ENCODE measurements at places on chromosomes 6 and 20.

- no peak for DNase-seq
Measured at GRCh38 chr20:51958099-51959065, 156.1 kb upstream of the SALL4 start.

DNA sequence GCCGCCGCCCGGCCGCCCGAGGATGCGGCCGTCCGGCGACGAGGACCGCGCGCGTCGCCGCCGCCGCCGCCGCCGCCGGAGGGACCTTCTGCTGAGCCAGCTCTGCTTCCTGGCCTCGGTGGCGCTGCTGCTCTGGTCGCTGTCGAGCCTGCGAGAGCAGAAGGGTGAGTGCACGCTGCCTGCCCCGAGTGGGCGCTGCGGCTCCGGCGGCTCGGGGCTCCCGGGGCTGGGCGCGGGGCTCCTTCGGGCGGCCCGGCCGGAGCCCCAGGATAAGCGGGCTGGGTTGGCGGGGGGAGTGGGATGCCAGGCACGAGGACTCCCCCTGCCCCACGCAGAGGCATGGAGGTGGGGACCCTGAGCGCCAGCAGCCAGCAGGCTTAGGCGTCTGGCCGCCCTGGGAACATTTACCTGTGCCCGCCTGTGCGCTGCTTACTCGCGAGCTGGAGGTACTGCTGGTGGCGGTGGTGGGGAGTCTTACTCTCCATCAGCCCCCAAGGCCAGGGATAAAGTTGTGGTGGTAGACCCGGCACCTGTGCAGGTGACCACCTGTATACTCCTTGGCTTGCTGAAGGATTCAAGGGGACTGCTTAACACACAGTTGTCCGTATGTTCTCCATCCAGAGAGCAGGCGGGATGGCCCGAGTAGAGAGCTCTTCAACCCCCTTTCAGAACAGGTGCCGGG is 520 bp downstream of the SLC24A3 start:
- DNase-seq, result no peak

DNA sequence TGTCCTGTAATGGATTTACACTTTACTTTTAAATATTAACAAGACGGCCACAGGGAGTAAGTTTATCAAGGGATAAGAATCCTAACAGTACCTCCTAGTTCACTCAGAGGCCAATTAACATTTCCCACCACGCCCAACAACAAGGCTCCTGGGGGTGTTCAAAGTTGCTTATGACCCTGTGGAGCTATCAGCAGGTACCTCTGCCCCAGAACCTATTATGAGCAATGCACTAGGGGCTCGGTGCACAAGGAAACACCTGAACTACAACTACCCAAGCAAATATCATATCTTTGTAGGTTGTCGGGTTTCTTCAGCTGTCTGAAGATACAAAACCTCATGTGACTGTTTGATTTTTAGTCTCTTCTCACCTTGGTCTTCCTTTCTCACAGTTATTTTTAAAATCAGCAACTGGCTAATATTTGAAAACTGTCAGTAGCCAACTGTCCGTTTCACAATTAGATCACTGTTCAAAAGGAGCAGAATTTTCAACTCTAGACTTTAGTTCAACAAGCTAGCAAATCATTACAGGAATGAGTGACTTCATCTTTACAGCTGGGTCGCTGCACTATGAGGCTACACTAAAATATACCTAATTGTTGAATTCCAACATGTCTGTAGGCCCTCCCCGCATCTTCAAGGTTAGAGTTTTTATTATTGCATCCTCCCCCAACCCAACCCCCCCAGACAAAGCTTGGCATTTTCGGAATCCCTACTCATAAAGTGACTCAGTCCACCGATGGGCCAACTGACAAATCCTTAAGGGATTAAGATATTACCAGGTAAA is 38.1 kb downstream of the B4GALT5 start:
- DNase-seq, result no peak

- DNase-seq, result no peak
Measured at GRCh38 chr6:164763788-164764187, 545.6 kb downstream of the C6orf118 start.

- DNase-seq, result no peak
Measured at GRCh38 chr20:24818056-24818455, 131.0 kb upstream of the CST7 start.

DNA sequence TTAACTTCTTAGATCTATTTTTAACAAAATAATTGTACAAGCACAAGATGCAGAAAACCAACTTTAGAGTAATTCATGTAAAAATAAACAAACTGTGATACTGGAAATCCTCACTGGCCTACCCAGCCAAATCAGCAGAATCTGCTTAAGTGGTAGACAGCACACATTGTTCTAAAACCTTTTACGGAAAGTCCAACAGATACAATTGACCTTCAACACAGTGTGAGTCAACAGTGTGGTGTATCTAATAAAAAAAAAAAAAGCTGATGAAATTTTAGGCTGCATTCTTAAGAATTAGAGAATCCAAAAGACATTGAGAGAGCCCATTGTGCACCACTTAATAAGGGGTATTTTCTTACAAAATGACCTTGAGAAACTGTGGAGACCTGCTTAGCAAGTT is 174.5 kb downstream of the COL21A1 start:
- no peak for DNase-seq

- no peak for DNase-seq
Measured at GRCh38 chr6:134835993-134836392, 113.9 kb downstream of the ALDH8A1 start.

DNA sequence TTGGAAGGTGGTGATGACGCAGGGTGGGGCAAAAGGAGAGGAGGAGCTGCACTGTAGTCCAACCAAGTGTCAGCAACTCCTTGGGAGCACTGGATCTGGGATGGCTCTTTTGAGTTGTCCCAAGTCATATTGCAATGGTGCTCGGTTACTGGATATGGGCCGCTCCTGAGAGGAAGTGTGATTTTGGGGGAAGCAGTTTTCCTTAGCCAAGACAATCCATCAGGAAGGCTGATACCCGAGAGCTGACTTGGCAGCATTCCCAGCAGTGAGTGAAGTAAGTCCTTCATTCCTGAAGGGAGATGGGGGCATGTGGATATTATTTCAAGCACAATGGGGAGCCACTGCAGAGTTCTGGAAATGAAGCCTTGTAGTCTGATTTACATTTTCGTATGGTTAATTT is 354.1 kb downstream of the RFPL4B start:
- no peak for DNase-seq

Measured in CD8-positive, alpha-beta memory T cell (primary cell).